ENCODE measurements at places on chromosomes 1 and 21. TPM values are rescaled to one million over a fixed set of nuclear protein-coding genes. Genes with fewer than 3 reads are reported as not detected.
A peak's percentile ranks its signal among the peaks of the same experiment; 100 is the strongest.

- DNase-seq = no peak
Measured at GRCh38 chr1:228960705-228961104, 225.4 kb downstream of the RHOU start.

DNA sequence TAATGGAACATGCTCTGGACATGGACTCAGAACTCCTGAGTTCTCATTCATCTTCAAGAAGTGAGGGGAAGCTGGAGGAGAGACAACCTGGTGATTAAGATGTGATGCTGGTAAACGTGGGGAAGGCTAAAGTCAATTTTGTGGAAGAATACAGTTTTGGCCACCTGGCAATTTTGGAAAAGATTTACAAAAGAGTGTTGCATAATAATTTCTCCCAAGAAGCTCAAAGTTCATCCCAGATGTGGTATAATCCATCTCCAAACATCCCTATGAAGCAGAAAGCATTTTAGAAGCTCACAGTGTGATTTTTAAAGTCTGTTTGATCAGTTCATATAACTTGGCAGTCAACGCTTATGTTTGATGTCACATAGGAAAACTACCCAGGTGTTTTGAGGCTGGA, 208.7 kb downstream of the LMX1A start:
- no peak for DNase-seq

GRCh38 chr21:42061195-42061985, 9.7 kb upstream of the UMODL1 start:
- no peak for DNase-seq

GRCh38 chr1:56070601-56071000, 508.8 kb downstream of the PLPP3 start:
- no peak for DNase-seq

DNA sequence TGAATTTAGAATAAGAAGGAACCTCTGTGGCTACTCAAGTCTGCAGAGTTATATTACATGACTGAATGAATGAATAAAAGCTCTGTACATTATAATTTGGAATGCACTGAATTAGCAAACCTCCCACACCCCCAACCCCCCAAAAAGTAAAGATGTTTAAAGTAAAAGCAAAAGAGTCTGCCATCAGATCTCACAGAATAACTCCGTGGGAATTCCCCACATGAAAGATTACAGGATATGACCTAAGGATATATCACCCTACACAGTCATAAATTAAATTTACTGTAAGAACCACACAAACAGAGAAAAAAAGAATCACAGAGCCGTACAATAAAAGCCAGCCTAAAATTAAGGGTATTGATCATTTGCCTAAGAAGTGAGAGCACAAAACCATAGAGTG, 587.3 kb downstream of the PTPRC start:
- DNase-seq = no peak

DNA sequence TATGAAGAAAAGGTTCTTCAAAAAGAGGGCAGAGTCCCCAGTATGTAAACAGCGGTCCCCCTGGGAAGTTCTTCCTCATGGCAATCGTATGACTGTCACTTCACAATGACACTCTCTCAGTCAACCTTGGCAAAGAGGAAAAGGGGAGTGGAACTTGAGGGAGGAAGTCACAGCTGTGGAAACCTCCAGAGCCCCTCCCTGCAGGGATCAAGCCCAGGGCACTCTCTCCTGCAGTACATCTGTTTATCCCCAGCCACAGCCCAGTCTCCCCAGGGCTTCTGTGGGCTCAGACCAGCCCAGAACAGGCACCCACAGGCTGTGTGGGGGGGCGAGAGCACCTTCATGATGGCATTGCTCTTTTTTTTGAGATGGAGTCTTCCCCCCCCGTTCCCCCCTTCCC, 2.0 kb downstream of the ATP13A2 start:
- DNase-seq = no peak

GRCh38 chr1:201450721-201451291, 18.2 kb downstream of the PHLDA3 start:
- peak; percentile 84 for DNase-seq

DNA sequence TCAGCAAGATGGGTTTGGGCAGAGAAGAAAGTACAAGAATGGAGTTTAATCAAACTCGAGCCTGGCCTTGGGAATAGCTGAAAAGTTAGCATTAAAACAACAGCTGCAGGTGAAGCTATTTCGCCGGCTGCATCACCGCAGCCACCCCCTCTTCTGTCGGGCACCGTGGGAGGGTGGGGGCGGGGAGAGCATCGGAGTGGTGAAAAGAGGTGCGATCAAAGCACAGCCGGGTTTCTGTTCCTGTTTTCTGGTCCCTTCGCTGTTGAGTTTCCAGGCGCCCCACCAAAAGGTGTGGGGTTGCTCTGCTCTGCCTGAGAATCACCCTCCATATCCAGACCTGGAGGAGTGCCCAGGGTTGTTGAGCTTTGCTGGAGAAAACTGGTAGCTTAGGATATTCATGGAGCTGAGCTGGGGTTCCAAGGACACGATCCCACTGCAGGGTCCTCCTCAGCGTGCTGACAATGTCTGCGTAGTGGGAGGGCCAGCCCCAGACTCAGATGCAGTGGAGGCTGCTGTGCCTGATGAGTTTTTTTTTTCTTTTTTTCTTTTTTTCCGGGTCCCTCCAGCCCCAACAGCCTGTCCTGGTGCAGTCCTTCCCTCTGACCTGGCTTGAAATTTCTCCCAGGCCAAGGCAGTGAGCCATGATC, 127.5 kb upstream of the C1orf174 start:
- no peak for DNase-seq

DNA sequence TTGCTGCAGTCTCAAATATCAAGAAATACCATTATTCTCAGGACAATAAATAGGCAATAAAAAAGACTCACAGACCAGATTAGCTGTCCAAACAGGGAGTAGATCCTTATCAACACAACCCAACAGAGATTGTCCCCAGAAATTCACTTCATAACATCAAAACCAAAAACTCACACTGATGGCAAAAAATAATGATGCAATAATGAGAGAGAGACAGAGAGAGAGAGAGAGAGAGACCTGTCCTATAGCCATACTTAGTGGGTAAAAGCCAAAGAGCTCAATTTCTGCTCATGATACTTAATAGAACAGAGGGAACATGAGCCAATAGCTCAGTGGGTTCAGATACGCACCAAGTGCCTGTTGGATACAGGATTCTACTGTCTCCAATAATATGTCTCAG, 244.5 kb downstream of the FAM72C start:
- no peak for DNase-seq

DNA sequence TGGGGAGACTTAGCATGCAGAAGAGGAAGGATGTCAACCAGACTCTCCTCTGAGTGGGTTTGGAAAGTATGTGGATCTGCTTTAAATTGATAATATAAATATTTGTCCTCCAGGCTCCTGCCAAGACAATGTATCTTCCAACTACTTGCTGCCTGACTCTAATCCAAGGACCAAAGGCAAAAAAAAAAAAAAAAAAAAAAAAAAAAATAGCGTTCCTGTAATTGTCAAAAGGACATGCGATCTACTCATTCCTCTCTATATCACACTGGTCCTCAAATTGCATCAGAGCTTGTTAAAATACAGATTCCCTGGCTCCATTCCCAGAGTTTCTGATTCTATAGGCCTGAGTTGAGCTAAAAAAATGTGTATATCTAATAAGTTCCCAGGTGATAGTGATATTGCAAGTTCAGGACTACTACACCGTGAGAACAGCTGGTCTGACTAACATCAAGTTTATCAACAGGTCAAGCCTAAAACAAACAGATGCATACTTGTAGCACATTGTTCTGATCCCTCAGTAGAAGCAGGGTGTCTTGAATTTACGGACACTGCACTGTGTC, 141.3 kb downstream of the TNR start:
- no peak for DNase-seq

DNA sequence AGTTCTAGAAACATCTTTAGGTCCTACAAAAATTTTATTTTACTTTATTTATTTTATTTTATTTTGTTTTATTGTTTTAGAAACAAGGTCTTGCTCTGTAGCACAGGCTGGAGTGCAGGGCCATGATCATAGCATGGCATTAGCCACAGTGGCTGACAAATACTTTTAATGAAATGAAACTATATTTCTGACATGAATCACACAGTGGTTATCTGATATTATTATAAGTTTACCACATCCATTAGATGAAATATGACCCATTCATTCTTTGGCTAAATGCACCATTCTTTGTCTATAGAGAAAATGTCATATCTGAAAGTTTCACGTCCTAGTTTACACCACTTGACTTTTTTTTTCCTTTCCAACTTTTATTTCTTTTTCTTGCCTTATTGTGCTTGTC, 613.4 kb upstream of the ADAMTS5 start:
- no peak for DNase-seq

RNU1-2 gene
- under 0.01 TPM for total RNA-seq

PDZK1 gene
- total RNA-seq = 2.1 TPM

ACTRT2 gene
- total RNA-seq = not detected

UMODL1 gene
- total RNA-seq = 0.22 TPM

Measured in SJSA1 (cell line).